ENCODE measurements at places on chromosomes 13 and 19.

DNA sequence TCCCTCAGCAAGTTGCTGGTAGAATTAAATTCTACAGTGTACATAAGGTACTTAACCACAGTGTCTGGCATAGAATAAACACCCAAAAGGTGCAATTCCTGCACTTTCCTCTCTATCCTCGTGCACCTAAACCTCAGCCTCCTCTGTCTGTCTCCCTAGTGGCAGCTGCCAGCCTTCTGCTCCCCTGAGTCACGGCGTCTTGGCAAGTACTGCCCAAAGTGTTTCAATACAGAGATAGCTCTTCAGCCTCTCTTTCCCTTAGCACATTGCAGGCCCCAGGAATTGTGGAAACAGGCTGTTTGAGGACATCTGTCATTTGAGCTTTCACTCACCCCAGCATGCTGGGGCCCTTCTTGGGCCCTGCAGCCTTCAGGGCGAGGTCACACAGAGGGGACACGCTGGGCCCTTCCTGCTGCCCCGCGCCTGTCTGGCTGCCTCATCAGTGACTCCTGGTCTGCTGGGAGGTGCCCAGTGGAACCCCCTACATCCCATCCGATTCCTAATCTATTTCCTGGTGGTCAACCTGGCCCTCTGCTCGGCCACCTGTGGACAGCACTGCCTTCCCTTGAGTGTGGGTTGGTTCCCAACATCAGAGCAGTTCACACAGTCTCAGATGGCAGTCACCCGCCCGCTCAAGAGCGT lies 19.3 kb downstream of the COL4A2 start:
- no peak for DNase-seq
- peaks cover 13% of the 10 kb centered on the region for H3K27me3 ChIP-seq
- H3K36me3 ChIP-seq = no peaks in the 10 kb centered on the region
- no peak overlapping the region for H3K27ac ChIP-seq
- H3K4me3 ChIP-seq = no peak overlapping the region
- H3K4me1 ChIP-seq = no peaks in the 10 kb centered on the region

DNA sequence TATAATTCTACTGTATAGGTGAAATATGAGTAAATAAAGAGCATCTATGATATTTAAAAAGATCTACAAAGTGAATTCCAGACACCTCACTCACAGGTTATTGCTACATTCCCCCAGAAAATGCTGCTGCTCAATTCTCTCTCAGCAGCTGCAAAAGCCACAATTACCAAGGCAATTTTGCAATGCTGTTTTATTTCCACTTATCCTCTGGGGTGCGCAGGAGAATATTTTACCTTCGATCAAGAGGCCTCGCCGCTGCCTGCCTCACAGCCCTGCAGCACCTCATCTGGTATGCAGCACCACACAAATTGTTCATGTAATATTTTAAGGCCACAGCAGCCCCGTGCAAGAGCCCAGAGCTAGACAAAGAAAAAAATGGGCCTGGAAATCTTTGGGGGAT lies 333.2 kb downstream of the DNAJC15 start:
- no peak overlapping the region for H3K27ac ChIP-seq
- no peak for DNase-seq
- H3K4me3 ChIP-seq = no peak overlapping the region
- H3K36me3 ChIP-seq = no peaks in the 10 kb centered on the region

GRCh38 chr13:113345486-113345885 lies 18.4 kb downstream of the GRTP1 start:
- no peaks in the 10 kb centered on the region for H3K27me3 ChIP-seq
- no peak for DNase-seq
- H3K27ac ChIP-seq = no peak overlapping the region
- H3K36me3 ChIP-seq = peaks cover 21% of the 10 kb centered on the region

DNA sequence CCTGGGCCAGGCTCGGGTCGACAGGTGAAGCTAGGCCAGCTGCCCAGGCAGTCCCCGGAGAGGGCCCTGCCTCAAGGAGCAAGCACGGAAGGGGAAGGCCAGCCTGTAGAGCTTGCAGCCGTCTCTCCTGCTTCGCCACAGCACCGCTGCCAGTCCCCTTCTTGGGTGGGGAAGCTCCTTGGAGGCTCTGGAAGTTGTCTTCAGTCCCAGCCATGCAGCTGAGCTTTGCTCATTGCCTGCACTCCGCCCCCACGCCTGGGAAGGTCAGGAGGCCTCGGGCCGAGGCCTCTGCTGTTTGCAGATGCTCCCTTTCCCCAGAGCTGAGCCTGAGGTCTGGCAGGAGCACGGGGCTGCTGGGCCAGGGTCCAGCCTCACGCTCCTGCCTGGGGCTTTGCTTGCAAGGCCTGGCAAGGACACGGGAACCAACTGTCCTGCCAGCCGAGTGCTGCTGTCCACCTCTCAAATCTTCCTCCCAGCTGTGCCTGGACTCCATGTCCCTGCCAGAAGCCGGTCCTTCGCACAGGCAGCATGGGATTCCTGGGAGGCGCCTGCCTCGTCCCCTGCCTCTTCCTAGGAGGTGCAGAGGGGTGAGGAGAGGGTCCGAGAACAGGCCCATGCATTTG lies 13.3 kb downstream of the PLEKHF1 start:
- no peaks in the 10 kb centered on the region for H3K27me3 ChIP-seq
- no peak overlapping the region for H3K27ac ChIP-seq
- no peak overlapping the region for H3K4me3 ChIP-seq
- no peaks in the 10 kb centered on the region for H3K4me1 ChIP-seq
- DNase-seq = no peak
